Stromal cell of bone marrow (primary cell): ENCODE measurements at places on chromosomes 7 and 10.

GRCh38 chr10:31914370-31914769, 14.3 kb downstream of the ARHGAP12 start:
- no peak for DNase-seq

- no peak for DNase-seq
Measured at GRCh38 chr10:49329146-49329505, 30.2 kb downstream of the C10orf71 start.

DNA sequence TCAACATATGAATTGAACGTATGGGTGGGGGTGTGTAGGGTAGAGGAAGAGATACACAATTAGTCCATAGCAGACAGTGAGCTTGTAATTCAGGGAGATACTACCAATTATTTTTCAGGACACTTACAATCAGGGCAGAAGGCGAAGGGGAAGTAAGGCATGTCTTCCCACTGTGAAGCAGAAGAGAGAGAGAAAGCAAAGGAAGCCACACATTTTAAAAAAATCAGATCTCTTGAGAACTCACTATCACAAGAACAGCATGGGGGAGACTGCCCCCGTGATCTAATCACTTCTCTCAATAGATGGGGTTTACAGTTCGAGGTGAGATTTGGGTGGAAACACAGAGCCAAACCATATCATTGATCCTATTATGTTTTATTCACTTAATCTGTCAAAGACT, 116.4 kb upstream of the RPA3 start:
- no peak for DNase-seq

GRCh38 chr7:88759230-88760135, at the start of gene ZNF804B:
Gene ZNF804B (plus strand): TSS chr7:88759700. CDS start chr7:88759977, 277 bp downstream.
- DNase-seq = no peak

- no peak for DNase-seq
Measured at GRCh38 chr7:11410656-11411644, 421.0 kb downstream of the THSD7A start.

DNA sequence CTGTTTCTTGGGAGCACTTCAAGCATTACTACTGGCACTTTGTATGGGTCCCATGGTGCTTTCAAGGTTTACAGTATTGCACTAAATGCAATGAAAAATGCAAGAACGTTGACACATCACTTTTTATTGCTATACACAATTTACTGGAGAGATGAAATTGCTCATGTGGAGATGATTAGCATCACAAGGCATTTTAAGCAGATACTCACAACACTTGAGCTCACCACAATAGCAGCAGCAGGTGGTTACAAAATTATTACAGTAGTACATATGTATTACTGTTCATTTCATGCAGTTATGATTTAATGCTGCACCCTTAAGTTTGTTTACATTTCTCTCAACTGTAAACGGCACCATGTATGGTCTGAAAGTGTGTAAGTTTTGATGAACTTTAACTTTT, 537.7 kb downstream of the GRM8 start:
- DNase-seq = no peak

- DNase-seq = no peak
Measured at GRCh38 chr7:124776153-124776552, 10.6 kb upstream of the GPR37 start.

GRCh38 chr10:123068087-123068853, 59.5 kb downstream of the ACADSB start:
- no peak for DNase-seq

- no peak for DNase-seq
Measured at GRCh38 chr10:89438525-89438924, 24.2 kb downstream of the IFIT5 start.

GRCh38 chr10:114181971-114182370, 2.8 kb downstream of the TDRD1 start:
- no peak for DNase-seq

DNA sequence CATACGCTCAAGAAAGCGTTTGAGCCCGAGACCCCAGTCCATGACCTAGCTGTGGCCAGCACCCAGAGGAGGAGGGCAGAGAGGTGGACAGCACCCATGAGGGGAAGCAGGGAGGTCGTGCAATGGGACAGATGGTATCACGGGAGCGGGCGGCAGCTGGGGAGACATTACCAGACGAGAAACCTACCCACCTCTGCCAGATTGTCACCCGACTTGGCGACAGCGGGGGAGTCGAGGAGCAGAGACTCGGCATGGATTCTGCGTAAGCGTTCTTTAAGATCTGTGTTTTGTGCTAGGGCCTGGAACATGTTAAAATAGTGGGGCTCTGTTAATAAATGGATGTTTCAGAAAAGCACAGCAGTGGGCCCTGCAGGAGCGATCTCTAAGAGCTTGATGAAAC, 91.6 kb upstream of the GSDME start:
- no peak for DNase-seq

GRCh38 chr10:6647811-6648526, 67.9 kb upstream of the PRKCQ start:
- DNase-seq = no peak

DNA sequence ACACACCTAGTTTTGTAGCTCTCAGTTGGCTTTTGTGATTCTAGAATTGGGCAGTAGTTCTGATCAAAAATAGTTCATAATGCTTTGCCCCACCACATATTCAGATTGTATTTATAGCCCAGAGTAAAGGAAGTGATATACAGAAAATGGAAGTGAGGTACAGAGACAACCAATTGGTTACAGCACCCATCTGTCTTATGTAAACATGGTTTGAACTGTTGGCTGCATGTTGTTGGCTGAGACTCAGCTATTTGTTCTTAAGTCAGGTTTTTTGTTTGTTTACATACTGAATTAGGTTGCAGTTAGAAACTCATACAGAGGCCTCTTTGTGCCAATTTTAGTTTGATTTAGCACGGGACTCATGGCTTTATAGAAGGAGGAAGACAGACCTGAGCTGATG, 158.9 kb upstream of the GPR26 start:
- no peak for DNase-seq

DNA sequence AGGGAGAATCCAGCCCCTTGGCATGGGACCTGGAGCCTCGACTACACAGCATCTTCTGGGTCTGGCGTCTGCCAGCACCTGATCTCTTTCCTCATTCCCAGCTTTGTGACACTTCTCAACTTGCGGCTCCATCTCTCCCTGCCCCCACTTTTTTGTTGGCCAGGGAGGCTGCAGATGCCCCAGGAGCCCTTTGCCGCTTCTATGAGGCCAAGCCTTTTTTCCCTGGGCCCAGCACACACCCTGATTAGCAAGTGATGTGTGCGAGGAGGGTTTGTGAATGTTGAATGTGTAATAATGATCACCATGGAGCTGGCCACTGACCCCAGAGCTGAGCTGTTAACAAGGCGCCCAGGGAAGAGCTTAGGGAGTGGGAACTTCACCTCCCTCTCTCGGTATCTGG, 4.4 kb downstream of the EVX1 start:
- no peak for DNase-seq
